Mammary epithelial cell (primary cell): ENCODE measurements at places on chromosomes 1 and 21.

DNA sequence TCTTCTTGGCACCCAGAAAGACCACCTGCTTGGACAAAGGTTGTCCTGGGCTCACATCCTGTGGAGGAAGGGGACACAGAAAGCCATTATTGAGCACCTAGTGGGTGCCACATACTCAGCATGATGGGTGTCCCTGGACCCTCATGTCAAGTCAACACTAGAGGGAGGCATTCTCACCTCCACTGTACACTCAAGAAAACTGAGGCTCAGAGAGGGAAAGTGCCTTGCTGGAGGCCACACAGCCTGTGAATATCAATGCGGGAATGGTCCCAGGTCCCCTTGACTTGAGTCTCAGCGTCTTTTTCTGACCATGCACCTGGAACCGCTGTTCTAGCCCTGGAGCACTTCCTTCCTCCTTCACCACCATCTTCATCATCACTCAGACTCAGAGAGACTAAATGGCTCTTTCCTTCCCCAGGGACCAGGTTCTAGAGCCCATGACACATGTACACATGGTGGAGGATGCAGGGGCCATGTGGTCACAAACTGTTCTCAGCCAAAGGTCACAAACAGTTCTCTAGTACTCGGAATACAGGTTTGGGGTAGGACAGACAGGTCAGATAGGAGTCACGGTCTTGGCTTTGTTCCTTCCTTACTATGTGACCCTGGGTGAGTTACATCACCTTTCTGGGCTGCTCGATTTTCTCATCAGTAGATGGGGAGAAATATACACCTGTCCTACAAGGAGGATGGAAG is 89.2 kb upstream of the WNT4 start:
- DNase-seq: no peak

- peak; percentile 58 for DNase-seq
Measured at GRCh38 chr21:39373634-39374033, 24.7 kb upstream of the HMGN1 start.

GRCh38 chr21:25412100-25412499 is 195.2 kb downstream of the MRPL39 start:
- DNase-seq: no peak

DNA sequence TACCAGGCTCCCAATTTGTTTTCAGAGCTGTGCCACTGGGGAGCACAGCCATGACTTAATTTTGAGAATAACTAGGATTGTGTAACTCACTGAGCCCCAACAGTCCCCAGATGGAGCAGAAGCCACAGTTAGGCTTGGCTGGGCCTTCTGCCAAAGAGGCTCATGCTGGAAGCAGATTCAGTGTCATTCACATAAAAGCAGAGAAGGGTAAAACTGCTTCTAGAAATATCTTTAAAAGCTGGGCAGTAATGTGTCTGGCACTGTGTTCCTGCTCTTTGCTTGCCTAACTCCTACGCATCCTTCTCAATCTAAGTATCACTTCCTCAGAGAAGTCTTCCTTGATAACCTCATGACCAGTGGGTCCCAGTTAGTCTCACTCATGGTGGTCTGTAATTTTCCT is 20.3 kb downstream of the STK40 start:
- no peak for DNase-seq

GRCh38 chr1:11961230-11961629 is 19.0 kb upstream of the MFN2 start:
- DNase-seq: no peak

GRCh38 chr21:28752131-28752530 is 240.5 kb downstream of the LTN1 start:
- DNase-seq: no peak

GRCh38 chr1:206023695-206024094 is at the start of gene CTSE:
Gene CTSE (minus strand): TSS chr1:206023895. CDS start chr1:206023791, 104 bp downstream.
- DNase-seq: no peak

GRCh38 chr21:27257908-27258556 is 291.1 kb upstream of the ADAMTS5 start:
- DNase-seq: no peak

- DNase-seq: no peak
Measured at GRCh38 chr1:57530206-57530910, 106.5 kb upstream of the DAB1 start.

DNA sequence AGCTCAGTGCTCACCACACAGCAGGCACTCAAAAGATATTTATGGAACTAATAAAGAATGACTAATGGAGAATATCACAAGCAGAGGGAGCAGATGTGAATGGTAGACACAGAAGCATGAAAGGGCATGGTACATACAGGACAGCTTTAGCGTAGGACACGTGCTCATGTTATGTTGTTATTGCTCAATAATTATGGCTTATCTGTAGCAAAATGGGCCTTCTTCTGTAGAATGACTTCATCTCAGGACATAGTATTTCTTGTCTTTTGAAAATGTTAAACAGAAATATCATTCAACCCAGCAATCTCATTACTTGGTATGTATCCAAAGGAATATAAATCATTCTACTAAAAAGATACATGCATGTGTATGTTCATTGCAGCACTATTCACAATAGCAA is 58.9 kb upstream of the EXO1 start:
- DNase-seq: no peak

DNA sequence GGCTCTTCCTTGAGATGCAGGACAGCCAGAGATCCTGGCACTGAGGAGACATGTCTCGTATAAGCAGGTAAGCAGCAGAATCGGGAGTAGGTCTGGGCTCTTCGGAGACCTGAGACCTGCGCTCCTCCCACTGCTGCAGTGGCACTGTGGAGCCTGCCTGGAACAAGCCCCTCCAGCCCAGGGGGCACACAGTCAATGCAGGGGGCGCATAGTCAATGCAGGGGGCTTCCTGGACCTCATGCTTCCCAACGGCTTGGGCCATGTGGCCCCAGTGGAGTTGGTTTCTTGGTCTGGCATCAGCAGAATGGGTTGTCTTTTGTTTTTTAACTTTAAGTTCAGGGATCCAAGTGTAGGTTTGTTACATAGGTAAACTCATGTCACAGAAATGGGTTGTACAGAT is 27.9 kb upstream of the EPHA8 start:
- no peak for DNase-seq

GRCh38 chr1:232271991-232272589 is 357.8 kb downstream of the SIPA1L2 start:
- DNase-seq: no peak

DNA sequence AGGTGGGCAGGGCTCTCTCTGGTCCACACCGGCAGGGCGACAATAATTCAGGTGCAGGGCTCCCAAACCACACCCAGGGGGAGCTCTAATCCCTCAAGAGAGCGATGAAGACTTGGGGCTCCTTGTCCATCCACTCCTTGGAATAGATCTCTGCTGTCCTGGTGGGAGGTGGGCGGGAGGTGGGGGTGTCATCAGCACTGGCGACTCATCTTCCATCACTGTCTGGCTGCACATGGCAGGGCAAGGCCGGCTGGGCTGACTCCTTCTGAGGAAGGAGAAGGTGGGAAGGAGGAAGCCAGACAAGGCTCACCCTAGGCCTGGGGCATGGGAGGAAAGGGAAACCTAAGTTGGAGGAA is 29.3 kb downstream of the TNNT2 start:
- DNase-seq: peak; percentile 45
